ENCODE measurements at places on chromosomes 3 and 15.

DNA sequence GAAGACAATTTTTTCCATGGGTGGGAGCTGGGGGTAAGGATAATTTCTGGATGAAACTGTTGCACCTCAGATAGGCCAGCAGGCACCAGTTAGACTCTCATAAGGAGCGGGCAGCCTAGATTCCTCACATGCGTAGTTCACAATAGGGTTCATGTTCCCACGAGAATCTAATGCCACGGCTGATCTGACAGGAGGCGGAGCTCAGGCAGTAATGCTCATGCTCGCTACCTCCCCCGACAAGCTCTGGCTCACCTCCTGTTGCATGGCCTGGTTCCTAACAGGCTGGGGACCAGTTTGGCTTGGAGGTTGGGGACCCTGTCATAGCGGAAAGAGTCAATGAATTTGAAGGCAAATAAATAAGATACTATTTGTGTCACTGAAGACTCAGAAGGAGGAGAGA is 105.5 kb downstream of the PLD1 start:
- no peak for DNase-seq

GRCh38 chr15:64507293-64507802 is 47.0 kb downstream of the ZNF609 start:
- no peak for DNase-seq

- no peak for DNase-seq
Observed at GRCh38 chr3:14262212-14262611, 83.6 kb downstream of the LSM3 start.

DNA sequence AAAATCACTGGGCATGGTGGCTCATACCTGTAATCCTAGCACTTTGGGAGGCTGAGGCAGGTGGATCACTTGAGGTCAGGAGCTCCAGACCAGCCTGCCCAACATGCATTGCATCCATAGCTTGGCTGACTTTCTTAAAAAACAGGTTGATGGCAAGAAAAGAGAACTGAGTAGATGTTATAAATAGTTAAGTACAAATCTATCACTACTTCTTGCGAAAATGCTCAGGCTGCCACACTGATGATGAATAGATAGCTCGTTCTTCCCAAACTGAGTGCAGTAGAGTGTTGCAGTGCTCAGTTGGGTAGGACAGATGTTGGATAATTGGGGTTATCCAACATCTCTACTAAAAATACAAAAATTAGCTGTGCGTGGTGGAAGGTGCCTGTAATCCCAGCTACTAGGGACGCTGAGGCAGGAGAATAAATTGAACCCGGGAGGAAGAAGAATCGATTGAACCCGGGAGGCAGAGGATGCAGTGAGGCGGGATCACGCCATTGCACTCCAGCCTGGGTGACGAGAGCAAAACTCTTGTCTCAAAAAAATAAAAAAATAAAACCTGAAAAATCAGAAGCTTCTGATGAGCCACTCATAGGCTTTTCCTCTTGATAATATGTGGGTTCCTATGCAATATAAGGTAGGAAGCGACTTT is 1.2 kb downstream of the BTLA start:
- no peak for DNase-seq

DNA sequence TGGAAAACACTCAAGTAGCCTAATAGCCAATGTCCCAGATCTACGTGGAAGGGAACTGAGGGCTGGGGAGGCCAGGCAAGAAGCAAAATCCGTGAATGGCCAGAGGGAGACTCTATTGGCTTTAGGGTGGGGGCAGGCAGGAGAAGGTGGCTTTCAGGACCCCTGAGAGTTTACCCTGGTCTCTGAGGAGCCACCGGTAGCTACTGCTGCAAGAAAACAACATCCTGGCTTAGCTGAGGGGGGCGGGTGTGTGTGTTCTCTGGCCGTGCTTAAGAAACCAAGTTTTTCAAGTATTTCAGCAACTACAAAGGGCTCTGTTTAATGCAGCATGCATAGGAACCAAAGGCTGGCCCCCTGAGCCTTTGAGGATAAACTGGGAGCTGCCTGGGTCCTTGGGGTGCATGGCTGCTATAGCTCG is 47.6 kb upstream of the TRPM1 start:
- no peak for DNase-seq

DNA sequence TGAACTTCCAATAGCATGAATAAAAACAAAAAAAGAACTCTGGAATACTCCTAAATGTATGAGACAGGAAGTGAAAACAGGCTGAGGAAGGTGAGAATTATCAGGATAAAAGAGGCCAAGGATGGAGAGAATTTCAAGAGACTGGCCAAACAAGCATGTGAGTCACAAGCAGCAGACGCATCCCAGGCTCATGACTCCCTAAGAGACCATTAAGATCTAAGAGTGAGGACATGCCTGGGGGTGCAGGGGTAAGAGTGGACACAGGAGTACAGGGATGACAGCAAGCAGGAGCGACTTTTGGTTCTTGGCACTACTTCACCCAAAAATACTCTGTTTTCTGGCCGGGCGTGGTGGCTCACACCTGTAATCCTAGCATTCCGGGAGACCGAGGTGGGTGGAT is 7.1 kb downstream of the SCAMP2 start:
- no peak for DNase-seq

- DNase-seq: no peak
Observed at GRCh38 chr15:34993412-34993811, 5.3 kb upstream of the ZNF770 start.

GRCh38 chr3:140007911-140008869 is 73.2 kb downstream of the CLSTN2 start:
- no peak for DNase-seq

DNA sequence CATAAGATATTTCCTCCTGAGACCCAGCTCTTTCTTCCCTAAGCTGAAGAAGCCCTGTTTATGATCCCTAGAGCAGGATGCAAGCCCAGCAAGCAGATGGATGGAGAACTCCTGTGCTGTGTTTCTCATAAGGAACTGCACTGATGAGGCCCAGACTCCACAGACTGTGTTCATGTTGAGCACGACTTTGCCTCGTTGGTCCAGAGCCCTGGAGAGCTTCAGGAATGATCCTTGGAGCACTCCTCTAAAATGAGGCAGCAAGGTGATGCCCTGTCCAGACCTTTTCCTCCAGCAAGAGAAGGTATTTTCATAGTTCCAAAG is 83.8 kb downstream of the MYLK start:
- DNase-seq: no peak
